ENCODE measurements at places on chromosomes 2 and 18.

GRCh38 chr18:10170375-10170774, 256.6 kb downstream of the VAPA start:
- no peak for DNase-seq

GRCh38 chr2:200216310-200216709, 90.2 kb upstream of the SPATS2L start:
- DNase-seq, result no peak

GRCh38 chr2:196099916-196100315, 31.3 kb upstream of the DNAH7 start:
- no peak for DNase-seq

DNA sequence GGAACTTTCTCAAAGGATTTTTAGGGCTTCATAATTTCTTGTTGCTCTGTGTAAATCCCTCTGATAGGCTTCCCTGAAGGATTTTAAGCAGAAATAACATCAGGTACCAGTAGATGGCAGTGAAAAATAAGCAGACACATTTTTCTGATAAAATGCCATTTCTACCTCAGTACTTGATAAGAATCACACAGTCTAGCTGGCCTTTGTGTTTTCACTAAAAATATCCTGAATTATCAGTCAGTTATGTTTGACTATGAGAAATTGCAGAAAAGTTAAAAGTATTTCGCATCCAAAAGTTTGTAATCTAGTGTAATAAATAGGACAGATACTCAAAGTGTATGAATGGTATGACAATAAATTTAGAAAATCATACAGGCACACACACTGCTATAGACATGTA, 68.7 kb downstream of the DNAJC10 start:
- no peak for DNase-seq

GRCh38 chr2:220628252-220628651, 943.9 kb downstream of the EPHA4 start:
- DNase-seq, result no peak

DNA sequence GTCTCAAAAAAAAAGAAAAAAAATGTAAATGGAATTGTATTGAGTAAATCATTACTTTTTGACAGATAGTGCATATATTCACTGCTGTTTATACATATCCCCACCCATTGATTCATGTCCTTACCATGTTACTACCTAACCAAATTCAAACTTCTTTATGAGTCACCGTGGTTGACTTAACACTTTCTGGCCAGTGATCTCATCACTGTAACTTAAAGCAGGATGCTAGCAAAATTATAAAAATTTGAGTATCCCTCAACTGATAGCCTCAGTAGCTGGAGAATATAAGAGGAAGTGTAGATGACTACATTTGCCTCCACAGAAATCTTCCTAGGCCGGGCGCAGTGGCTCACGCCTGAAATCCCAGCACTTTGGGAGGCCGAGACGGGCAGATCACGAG, 13.4 kb downstream of the CNOT9 start:
- DNase-seq, result no peak

DNA sequence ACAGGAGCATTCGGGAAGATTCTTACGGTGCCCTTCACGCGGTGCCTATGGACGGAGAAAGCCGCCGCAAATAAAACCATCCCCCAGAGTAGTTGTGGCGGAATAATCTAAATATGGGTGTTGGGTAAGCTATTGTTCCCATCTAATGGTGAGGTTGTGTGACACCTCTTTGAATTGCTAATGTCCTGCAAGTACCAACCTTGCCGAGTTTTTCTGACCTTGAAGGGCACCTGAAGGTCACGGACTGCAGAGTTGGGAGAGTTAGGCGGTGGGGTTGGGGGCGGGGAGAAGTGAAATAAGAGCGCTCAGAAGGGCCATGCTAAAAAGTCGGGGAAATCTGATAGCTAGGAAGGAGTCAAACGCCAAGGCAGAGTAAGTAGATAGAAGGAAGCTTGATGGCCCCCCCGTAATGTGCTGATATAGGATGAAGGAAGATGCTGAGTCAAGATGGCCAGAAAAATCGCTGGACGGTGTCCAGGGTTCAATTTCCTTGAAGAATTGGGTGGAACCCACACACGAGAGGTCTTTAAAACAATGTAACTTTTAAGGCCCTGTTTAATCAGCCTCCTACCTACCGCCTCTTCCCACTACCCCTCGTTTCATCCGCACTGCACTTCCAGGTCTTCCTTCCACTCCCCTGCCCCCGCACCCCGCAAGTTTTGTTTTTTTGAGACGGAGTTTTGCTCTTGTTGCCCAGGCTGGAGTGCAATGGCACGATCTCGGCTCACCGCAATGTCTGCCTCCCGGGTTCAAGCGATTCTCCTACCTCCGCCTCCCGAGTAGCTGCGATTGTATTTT, 600 bp downstream of the KATNAL2 start:
- no peak for DNase-seq

- DNase-seq, result no peak
Measured at GRCh38 chr2:230130668-230131364, 62.1 kb upstream of the SLC16A14 start.

All from stimulated activated CD4-positive, alpha-beta T cell treated with anti-CD3 and anti-CD28 coated beads, Interleukin-1b, Interleukin-23, amount 100 ng/mL, for 24 hours (primary cell).